ENCODE measurements at places on chromosomes 12 and 14. TPM values are rescaled to one million over a fixed set of nuclear protein-coding genes. Genes with fewer than 3 reads are reported as not detected.

Gene DUSP16
- 25.8 TPM for polyA plus RNA-seq

Gene TSPAN8
- 39.9 TPM for polyA plus RNA-seq

Gene CRACR2A
- polyA plus RNA-seq, result 1.5 TPM

Gene TECPR2
- polyA plus RNA-seq, result 20.9 TPM

Gene RIPK3
- polyA plus RNA-seq, result 4.0 TPM

Gene TMEM253
- polyA plus RNA-seq, result 1.7 TPM

DNA sequence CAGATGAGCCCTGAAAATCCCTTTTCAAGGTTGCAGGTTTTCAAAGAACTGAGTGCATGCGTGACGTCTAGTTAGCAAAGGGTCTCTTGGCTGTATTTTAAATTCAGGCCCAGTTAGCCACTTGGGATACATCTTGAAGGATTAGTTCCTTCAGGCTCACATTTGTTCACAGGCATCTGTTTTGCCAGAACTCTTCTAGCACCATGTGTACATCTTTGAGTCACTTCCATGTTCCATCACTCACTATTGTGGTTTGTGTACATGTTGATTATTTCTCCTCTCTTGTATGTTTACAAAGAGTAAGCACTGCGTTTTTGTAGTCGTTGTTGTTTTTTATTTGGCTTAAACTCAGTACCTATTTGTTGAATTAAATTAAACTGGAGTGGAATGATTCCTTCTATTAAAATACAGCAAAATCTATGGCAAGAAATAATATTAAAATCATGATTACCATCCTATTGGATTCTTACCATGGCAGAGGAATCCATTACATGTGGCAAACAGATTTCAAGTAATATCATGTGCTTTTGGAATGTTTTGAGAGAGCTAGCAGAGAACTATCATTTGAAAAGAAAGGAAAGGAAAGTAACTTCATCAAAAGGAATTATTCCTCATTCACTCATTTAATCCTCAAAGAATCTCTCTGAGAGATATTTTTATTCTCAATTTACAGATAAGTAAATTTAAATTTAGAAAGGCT lies 438.9 kb upstream of the FAR2 start:
- no peak for DNase-seq

DNA sequence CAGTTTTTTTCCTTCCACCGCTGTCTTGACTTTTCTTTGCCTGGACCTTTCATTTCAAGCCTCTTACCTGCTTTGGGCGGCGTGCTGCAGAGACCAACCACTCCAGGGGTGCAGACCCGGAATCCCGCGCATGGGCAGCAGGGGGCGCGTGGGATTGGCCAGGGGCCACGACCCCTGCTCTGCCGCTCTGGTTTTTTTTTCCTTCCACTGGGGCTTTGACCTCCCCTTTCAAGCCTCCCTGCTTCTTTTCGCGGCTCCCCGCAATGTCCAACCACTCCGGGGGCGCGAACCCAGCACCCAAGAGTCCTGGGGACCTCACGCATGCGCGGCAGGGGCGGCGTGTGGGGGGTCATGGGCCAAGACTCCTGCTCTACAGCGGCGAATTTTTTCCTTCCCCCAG lies 325.1 kb downstream of the ALG10 start:
- DNase-seq, result no peak

DNA sequence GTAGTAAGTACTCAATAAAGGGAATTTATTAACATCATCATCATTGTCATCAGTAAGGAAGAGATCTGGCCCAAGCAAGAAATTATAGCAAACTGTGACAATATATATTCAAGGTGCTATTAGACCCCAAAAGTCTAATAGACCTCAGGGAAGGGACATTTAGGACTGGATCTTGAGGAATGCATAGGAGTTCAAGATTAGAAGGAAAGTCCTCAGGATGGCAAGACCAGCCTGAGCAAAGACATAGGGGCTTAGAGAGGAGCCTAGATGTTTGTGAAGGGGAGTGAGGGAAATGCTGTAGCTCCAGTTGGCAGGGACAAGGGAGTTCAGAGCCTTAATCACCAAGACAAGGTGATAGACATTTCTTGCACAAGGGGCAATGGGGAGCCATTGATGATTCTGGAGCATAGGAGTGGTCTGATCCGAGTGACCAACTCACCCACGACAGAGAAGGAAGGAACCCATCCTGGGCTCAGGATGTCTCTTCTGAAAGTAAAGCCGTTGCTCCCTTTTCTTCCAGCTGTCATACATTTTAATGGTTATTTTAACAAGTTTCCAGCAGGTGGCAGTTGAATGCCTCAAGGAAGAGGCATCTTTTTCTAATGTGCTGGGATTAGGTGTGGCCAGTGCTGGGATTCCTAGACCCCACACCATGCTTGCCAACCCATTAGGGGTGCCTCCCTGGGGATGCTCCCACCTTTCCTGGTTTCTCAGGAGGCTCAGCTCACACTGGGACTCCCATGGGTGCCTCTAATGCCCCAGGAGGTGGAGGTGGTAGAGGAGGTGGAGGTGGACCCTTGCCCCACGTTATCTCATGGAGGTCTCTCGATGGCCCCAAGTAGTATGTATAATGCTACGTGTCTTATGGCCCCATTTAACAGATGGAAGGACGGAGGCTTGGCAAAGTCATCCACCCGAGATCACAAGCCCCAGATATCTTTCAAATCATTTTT lies 37.8 kb downstream of the PHETA1 start:
- no peak for DNase-seq

GRCh38 chr12:121300083-121300819 lies 3.7 kb upstream of the CAMKK2 start:
- DNase-seq, result no peak

DNA sequence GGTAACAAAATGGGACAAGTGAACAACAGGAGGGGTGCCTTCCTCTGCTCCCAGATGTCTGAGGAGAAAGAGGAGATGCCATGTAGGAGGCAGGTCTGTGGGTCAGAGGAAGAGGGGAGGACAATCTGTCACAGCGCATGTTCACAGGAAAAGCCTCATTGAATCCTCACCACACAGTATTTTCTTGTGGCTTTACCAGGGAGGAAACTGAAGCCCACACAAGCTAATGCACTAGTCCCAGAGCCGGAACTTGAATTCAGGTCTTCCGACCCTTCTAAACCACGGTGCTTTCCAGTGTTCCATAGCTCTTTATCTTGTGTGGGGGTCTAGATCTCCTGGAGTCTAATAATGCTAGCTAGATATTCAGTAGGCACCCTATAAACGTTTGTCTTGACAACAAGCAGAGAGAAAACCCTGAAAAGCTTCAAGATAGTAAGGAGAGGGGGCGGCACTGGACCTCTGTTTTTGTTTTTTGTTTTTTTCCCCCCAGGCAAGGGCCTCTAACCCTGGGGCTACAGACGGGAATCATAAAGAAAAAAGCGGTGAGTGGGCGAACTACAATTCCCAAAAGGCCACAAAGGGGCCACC lies 371 bp upstream of the SHMT2 start:
- DNase-seq, result no peak

DNA sequence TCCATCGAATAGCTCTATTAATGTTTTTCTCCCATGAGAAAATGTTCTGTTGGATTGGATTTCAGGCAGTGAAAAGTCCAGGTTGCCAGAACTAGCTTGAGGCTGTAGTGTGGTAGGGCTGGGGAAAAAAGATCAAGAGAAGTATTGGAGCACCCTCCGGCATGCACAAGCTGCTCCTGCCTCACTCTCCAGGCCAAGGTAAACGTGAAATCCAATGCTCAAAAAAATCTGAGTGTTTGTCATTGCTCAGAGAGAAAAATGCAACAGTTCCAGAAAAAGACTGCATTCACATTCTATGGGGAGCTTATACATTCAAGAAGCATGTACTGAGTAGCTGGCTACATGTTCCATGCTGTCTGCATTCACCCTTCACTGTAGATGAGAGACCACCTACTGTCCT lies 680.9 kb upstream of the TBX3 start:
- no peak for DNase-seq

DNA sequence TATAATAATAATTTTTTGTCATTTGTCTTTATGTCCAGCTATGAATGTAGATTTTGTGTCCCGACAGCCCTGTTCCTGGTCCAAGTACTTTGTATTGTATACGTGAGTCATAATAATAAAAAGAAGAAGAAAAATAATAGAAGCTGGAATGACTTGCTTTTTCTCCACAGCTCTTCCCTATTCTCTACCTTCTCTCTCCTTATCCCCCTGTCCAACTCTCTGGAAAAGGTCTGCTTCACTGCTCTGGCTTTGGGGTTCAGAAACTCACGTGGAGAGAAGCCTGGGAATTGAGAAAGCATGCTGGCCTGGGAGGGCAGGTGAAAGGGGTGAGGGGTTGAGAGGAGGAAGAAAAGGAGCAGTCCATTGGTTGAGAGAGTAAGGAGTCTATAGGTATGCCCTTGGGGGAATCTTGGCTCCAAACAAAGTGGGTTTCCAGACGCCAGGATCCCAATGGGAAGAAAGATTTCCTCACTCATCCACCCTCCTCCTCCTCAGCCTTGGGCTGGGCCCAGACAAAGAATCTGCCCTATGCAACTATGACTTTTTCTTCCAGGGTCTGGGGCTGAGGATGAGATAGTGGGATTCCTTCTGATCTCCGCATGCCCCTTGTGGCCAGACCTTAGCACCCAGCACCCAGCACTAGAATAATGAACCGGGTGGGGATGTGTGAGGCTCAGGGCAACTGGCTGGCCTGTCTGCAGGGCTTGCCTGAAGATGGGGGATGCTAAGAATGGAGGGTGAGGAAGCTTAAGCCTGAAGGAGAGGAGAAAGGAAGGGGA lies 4.0 kb downstream of the HOXC8 start:
- DNase-seq, result no peak

GRCh38 chr12:116950628-116951325 lies 40.0 kb downstream of the FBXW8 start:
- no peak for DNase-seq

DNA sequence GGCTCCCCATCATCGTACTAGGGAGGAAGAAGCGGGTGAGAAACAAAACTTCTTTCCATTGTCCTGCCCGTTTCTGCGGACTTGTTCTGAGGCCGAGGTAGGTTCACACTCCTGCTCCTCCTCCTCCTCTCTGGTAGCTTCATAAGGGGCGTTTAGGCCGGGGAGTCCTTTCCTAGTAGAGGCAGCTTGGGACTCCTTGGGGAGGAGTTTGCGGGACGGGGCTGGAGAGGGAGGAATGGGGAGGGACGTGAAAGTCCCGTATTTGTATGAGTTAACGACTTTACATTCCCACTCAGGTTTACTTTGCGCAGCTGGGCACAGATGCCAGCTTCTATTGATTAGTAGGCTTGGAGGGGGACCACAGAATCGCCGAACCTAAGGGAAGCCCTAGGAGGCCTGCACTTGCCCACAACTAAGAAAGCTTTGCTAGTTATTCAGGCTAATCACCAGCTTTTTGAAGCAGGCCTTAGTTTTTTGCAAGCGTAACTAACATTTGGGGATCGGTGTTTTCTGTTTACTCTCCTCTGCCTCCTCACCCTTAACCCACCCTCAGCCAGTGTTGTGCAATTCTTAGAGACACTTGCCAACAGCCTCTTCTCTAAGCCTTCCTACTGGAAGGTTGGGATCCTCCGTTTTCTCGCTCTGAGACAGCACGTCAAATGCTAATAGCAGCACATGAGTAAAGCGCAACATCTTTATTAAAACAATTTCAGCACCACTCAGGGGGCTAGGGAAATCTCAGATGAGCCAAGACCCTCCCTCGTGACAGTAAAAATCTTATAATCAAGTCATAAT lies 499 bp downstream of the RNASE4 start:
- no peak for DNase-seq

DNA sequence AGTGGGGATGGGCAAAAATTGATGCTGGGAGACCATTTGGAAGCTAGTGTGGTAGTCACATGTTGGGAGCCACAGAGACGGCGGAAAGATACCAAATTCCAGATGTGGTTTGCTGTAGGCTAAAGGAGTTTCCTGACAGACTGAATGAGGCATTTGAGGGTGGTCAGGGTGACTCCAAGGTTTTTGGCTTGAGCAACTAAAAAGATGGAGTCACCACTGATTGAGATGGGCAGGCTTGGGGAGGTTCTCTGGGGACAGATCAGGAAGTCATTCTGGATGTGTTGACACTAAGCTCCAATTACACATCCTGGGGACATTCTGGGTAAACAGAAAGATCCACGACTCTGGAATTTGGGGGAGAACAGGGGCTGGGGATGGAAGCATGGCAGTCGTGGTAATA lies 15.5 kb upstream of the SERPINA9 start:
- no peak for DNase-seq

- DNase-seq, result no peak
Observed at GRCh38 chr12:43895580-43896206, 59.8 kb downstream of the TMEM117 start.

DNA sequence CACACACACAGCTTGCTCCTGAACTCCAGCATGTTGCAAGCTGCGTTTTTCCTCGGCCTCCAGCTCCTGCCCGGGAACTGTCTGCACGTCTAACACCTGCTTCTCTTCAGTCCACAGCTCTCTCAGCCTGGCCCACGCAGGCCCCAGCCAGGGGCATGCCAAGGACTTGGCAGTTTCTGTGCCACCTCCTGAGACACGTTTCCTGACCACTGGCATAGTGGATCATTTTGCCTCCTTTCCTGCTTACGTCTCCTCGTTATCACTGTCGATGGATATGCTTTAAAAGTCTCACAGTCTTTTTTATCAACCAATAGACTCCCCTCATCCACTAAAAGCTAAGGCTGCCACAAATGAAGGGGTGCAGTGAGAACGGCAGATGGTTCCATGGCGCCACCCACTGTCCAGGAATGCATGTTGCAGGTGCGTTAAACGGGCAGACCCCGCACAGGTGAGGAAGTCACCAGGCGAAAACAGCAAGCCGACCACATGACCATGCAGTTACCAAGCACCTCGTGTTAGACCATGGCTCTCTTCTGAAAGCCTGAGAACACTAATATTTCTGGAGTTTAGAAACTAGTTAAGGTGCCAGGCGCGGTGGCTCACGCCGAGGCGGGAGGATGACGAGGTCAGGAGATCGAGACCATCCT lies 14.7 kb upstream of the TEAD4 start:
- DNase-seq, result no peak

- DNase-seq, result no peak
Observed at GRCh38 chr14:56087671-56088471, 30.3 kb upstream of the PELI2 start.

GRCh38 chr12:78145398-78145797 lies 314.7 kb downstream of the NAV3 start:
- DNase-seq, result no peak

GRCh38 chr12:43884683-43885410 lies 49.0 kb downstream of the TMEM117 start:
- DNase-seq, result no peak

- DNase-seq, result no peak
Observed at GRCh38 chr12:124314207-124314606, 19.3 kb downstream of the RFLNA start.

- no peak for DNase-seq
Observed at GRCh38 chr12:70648831-70649230, 11.6 kb upstream of the PTPRB start.

- DNase-seq, result no peak
Observed at GRCh38 chr14:69845787-69846186, 33.4 kb upstream of the SMOC1 start.

DNA sequence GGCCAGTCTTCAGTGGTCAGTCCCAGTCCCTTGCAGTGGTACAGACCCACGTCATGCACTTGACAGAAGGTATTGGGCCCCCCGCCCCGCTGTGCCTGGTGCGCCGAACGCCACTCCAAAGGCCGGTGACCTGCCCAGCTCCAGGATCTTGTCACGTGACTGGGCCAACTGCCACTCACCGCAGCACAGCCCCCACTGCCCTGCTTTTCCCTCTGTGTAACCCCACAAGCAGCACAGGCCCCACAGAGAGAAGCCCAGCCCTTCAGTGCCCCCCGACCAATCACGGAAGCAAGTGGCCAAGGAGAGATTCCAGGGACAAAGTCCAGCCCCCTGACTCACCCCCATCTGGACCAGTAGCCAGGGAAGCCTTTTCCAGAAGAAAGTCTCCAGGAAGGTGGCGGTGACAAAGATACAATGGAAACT lies 498 bp downstream of the GPR132 start:
- no peak for DNase-seq

- DNase-seq, result no peak
Observed at GRCh38 chr14:58699681-58700205, 62.0 kb downstream of the DACT1 start.

Measured in left renal cortex interstitium (tissue), 4 donors.